ENCODE measurements at places on chromosomes 12 and 14.

- DNase-seq, result no peak
These were observed 47.8 kb downstream of the MDM2 start for GRCh38 chr12:68855771-68856170.

- DNase-seq, result no peak
These were observed 38.9 kb downstream of the PPP4R4 start for GRCh38 chr14:94213021-94213420.

GRCh38 chr12:43882578-43883178 lies 46.8 kb downstream of the TMEM117 start:
- DNase-seq, result no peak

DNA sequence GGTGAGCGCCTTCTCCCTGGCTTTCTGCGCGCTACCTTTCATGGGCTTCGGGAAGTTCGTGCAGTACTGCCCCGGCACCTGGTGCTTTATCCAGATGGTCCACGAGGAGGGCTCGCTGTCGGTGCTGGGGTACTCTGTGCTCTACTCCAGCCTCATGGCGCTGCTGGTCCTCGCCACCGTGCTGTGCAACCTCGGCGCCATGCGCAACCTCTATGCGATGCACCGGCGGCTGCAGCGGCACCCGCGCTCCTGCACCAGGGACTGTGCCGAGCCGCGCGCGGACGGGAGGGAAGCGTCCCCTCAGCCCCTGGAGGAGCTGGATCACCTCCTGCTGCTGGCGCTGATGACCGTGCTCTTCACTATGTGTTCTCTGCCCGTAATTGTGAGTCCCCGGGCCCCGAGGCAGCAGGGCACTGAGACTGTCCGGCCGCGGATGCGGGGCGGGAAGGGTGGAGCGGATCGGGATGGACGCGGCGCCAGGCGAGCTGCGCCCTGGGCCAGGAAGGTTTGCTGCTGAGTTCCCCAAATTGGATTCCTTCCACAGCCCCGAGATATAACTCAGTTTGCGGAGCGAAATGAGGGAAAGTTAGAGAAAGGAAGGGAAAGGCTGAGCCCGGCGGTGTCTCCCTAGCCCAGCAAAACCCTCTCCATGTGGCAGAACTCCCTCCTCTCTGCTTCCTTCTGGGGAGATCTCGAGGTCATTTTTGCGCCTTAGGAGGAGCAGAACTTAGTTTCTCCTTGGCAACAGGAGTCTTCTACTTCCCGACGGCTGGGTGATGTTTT lies 972 bp downstream of the PTGDR start:
- DNase-seq, result peak; percentile 22

GRCh38 chr12:80293347-80293746 lies 150.7 kb upstream of the PTPRQ start:
- DNase-seq, result no peak

DNA sequence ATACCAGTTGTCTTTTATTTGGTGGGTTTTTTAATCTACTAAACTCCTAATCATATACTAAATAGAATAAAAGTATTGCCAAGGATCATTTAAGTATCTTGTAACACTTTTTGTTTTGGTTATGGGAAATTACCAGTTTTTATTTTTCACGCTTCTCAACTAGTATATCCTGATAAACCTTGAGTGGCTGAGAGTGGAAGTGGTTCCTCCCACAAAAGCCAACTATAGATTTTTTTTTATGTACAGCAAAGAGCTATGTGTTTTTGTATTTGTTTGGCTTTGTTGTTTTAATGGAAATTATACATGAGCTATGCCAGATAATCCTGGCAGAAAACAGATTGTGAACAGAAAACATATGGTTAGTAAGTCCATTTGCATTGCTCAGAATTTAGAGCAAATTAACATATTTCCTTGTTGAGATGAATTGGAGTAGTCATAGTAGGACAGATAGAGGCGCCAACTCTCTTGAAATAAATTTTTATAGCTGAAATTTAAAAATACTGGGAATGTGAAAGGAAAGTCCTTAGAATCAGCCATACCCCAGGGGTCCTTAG lies 60.9 kb upstream of the PSMA6 start:
- no peak for DNase-seq

DNA sequence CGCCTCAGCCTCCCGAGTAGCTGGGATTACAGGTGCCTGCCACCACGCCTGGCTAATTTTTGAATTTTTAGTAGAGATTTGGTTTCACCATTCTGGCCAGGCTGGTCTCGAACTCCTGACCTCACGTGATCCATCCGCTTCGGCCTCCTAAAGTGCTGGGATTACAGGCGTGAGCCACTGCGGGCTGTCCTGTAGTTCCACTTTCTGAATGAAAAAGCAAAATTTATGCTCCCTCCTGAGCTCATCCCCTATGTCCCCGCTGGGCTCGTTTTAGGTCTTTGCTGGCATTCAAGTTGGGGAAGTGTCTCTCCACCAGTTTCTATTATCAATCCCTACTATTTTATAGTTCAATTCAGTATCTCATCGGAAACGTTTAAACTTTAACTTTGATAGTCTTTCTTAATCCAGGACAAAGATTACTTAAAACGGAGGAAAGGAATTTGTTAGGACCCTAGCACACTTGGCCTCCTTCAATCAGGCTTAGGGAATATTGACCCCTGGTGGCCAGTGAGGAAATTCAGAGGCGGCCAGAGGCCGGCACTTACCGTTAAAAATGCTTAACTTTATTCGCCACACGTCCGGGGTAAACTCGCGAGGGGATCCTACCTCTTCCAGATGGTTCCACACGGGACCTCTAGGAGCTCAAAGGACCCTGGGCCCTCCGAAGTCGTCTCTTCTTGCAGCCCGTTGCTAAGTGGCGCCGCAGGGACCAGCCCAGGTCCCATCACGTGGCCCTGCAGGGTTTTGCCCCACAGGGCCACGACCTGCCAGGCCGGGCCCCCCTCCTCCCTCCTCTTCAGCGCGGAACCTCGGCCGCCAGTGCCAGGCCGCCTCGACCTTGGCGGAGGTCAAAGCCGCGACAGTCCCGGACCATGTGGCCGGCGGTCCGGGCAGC lies 11.4 kb upstream of the DNAL1 start:
- peak; percentile 61 for DNase-seq

DNA sequence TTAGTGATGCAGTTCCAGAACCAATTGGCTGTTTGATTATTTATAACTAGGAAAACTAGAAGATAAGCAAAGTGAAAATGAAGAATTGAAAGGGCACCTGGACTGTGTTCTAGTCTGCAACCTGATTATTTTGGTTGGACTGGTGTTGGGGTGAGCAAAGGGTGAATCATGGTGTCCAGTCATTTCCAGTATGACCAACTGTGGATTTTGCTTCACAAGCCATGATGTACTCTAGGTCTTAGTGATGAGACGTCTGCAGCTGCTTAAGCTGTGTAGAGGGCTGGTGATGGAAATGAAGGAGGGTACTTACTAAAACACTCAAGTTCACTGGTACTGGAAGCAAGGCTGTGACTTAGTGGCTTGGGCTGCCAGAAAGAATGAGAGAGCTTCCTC lies 193.2 kb upstream of the FRMD6 start:
- DNase-seq, result no peak

GRCh38 chr14:96096639-96097610 lies 57.8 kb downstream of the C14orf132 start:
- DNase-seq, result no peak

DNA sequence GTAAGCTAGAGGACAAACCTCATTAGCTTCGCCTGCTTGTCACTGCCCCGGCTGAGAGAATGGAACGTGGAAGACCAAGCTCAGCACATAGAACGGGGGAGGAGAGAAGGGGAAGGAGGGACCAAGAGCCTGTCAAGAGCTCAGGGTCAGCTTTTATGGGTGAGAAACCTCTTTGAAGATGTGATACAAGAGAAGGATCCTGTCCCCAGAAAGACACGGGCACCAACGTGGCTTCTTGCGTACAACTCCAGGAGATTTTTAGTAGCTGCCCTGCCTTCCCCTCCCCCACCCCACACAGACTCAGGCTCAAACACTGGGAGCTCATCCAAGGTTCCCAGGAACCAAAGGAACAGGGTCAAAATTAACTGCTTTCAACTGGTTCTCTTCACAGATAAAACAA lies 34.7 kb downstream of the APPL2 start:
- DNase-seq, result no peak

DNA sequence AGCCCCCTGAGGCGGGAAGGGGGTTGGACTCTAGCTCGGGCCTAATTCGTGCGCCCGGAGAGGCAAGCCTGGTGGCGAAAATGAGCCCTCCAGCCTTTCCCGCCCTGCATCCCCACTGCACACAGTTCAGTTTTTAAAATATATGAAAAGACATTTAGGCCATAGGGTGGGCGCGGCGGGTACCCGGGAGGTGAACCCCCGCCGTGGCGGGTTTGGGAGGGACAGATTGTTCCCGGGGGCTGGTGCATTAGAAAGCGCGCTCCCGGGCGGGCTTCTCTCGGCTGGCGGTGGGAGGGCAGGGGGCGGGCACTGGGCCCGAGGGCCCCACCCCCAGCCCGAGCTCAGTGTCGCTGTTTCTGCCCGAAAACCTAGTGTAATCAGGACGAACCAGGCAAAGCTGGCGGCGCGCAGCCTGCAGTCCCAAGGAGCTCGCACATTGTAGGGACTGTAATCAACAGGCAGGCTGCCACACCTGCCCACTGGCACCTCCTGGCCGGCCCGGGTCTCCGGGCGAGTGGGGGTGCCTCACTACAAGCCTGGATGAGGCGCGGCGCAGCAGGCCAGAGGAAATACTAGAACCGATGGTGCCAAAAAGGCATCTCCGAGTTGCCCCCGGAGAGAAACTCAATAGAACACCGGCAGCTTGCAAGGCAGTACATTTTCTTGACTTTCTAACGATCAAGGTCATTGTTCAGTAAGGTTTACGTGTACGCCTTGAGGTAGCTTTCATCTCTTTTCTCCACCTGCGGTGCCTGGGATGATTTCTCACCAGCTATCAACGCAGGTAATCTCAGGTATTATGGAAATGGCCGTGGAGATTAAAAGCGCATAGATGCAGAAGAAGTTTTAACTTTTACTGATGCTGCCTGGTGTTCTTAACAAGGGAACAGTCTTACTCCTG lies 764 bp upstream of the SPTB start:
- peak; percentile 65 for DNase-seq

GRCh38 chr12:8033153-8034044 lies 883 bp downstream of the FOXJ2 start:
- peak; percentile 56 for DNase-seq

GRCh38 chr12:112869778-112870177 lies 37.0 kb upstream of the OAS1 start:
- DNase-seq, result no peak

- no peak for DNase-seq
These were observed 269.6 kb downstream of the ADGRD1 start for GRCh38 chr12:131223171-131223761.

DNA sequence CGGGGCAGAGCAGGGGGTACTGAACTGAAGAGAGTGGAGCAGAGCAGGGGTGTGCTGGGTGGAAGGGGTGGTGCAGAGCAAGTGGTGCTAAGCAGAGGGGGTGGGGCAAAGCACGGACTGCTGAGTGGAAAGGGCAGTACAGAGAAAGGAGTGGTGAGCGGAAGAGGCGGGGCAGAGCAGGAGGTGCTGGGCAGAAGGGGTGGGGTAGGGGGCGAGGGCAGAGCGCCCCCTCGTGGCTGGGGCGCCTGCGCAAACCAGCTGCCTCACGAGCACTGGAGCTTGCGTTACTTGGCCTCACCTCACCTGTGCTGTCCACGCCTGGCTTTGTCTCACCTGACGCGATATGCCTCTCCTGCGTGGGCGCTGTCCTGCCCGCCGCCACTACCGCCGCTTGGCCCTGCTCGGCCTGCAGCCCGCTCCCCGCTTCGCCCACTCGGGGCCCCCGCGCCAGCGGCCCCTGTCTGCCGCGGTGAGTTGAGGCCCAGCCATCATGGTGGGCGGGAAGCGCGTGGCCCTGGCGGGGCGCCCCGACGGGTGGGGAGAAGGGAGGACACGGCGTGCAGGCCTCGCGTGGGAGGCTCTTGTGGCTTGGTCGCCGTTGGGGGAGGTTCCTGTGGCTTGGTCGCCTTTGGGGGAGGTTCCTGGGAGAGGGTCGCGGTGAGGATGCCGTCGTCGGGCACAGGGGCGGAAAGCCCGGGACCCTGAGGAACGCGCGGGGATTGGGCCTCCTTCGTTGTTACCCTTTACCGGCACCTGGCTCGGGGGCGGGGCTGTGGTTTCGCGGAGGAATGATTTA lies at the start of gene COX8C:
Gene COX8C (plus strand): TSS at position 257 of the 796 bp plus-strand sequence. CDS start 87 bp downstream, at position 344.
- no peak for DNase-seq

- DNase-seq, result no peak
These were observed 53.5 kb downstream of the FRS2 start for GRCh38 chr12:69523433-69524330.

GRCh38 chr12:77767756-77768343 lies 62.8 kb upstream of the NAV3 start:
- DNase-seq, result no peak

- DNase-seq, result no peak
These were observed 319.0 kb downstream of the TMTC2 start for GRCh38 chr12:83005534-83006197.

GRCh38 chr12:31651893-31652521 lies 7.5 kb upstream of the ETFBKMT start:
- no peak for DNase-seq

DNA sequence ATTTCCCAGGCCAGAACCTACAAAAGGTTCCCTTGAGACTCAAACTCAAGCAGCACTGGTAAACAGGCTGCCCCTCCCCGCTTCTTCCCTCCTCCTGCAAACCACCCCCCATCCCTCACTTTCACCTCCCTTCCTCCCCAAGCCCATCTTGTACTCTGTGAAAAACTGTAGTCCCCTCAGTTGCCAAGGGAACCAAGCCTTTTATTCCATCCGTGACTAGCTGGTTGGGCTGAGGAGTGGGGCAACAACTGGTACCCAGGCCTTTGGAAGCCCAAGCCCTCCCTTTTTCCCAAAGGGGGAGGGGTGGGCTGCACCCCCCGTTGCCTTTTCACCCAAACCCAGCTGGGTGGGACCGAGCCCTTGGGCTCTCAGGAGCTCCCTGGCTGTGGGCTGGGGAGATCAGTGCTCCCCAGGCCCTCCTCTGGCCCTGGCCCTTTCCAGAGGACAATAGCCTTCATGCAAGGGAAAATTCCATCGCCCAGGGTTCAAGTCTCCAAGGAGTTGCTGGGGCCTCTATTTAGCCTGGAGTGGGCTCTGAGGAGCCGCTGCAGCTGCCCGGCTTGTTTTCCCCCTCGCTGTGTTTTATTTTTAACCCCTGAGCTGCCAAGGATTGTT lies 61.9 kb downstream of the ZFP36L1 start:
- no peak for DNase-seq

GRCh38 chr12:109461846-109462756 lies 15.0 kb downstream of the KCTD10 start:
- DNase-seq, result no peak

DNA sequence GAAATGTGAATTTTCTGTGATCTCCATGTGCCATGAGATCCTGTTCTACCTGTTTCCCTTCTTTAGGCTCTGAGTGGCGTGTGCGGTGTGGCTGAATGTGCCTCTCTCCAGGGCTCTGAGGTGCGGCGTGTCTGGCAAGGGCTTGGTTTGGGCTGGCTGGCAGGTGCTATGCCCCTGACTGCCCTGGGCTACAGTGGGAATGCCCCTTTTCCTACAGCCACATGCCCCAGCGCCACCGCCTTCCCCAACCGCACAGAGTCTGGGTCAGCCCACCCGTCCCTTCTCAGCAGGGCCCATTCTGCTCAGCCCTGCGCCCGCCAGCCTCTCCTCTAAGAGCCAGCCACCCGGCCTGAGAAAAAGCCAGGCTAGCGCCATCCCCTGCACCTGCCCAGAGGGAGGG lies 24.7 kb downstream of the BTBD6 start:
- no peak for DNase-seq
